Stimulated activated CD4-positive, alpha-beta T cell treated with anti-CD3 and anti-CD28 coated beads, Interleukin-2, amount 100 ng/mL, for 24 hours (primary cell): ENCODE measurements at places on chromosomes 2 and 18.

- DNase-seq, result no peak
Measured at GRCh38 chr2:53442783-53443182, 324.8 kb upstream of the CHAC2 start.

DNA sequence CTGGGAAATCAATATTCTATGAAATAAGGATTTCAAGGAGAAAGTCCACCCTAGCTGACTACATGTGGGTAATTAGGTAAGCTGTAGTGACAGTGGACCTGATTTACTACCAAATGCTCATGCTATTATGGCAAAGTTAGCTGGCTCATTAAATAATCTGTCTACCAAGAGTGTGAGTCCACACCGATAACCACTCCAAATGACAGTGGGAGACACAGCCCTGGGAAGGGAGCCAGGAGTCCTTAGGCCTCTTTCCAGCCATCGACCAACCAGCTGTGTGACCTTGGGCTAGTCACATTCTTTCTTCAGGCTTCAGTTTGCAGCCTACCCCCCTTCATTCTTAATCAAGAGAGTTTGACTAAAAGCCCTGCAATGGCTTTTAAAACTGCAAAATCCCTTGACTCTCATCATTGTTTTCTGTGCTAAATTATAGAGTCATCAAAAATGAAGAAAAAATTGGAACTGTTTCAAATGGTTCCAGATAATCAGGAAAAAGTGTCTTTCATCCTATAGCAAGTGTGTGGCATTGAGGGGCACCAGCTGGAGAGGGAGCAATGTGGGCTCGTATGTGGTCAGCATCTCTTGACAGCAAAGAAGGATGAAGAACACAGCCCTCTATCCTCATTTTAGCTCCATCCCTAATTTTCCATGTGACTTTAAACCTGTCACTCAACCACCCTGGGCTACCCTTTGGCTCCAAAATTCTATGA is 45.6 kb upstream of the SLC14A2 start:
- DNase-seq, result no peak

GRCh38 chr2:199988151-199988550 is 32.8 kb downstream of the MAIP1 start:
- DNase-seq, result no peak

DNA sequence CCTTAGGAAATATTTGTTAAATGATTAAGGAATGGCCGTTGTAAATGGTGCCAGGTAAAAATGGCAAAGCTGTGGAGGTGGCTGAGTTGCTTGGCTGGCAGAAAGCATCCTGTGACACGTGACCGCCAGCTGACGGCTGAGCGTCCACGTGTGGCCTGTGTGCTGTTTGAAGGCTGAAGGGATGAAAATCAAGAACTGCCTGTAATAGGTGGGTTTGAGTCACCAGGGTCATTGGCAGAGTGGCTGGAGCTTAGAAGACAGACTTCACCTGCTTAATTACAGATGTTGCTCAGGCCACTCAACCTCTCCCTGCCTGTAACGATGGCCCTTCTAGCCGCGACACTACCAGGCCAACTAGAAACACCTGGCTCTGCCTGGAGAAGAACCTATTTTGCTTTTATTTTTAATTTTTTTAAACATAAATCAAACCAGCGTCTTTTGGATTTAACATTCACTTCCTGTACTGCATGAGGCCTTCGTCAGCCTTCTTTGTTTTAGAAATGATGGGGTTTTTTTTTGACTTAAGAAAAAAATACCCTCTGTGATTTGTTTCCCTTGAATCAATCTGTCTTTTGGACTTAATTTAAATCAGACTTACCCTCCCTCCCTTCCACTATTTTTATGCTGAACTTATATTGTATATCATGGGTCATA is 206.5 kb downstream of the PRKCE start:
- no peak for DNase-seq

GRCh38 chr2:85861180-85861579 is 27.6 kb downstream of the ST3GAL5 start:
- DNase-seq, result no peak
